Panc1 (cell line): ENCODE measurements at places on chromosomes 12 and 14.

DNA sequence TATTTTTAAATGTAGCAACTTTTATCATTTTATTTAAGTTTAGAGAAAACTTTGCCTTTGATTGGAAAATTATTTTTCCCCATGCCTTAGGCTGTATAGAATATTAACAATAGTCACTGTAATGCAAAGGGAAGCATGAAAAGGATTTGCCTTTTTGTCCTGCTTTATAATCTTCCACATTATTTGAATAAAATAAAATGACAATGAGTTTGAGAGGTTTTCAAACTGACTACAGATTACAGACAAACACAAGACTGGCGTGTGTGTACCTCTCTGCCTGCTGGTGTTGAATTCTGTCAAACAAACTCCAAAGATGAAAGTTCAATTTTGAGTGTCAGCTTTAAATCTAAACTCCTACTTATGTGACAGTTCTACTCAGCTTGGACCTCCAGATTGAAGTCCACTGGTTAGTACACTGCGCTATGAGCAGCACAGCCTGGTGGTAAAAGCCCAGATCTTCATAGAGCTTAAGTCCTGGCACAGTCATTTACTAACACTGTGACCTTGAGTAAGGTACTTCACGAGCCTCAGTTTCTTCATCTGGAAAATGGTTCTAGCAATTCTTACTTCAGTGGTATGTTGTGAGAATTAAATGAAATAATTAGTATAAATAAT lies 98.3 kb upstream of the CPNE8 start:
- no peak for DNase-seq

GRCh38 chr12:49777800-49778748 lies 36.7 kb downstream of the TMBIM6 start:
- DNase-seq: no peak

DNA sequence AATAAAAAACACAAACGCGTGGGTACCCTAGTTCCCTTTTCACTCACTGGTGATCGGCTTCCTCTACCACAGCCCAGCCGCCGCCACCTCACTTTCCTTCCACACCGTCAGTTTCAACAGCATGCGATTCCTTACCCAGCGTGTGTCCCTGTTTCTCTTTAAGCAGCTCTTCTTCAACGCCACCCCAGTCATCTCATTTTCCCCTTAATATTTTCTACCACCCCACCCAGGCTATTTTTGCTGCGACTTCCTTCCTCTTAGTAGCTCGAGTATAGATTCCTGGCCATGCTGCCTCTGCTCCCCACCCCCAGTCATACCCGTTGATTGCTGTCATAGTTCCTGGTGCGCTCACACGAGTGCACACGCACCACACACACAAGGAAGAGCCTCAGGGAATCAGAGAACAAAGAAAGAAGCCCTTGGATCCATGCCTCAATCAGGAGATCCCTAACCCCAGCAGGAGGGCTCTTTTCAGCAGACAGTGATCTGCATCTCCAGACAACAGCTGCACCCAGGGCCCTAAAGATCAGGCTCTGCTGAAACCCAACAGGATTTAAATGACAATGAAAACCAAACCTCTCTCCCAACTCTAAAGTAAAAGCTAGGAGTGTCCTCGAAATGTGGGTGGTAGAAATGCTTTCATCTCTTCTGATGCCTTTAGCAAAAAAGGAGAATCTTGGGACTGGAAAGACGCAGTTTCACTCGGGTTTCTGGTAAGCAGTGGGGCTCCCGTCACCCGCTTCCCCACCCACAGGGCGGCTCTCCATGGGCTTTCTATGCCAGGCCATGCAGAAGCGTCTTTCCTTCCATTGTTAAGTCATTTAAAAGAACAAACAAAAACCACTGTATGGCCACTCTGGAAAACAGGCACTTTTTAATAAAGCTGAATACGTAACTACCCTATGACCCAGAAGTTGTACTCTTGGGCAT lies 23.8 kb downstream of the VPS37B start:
- no peak for DNase-seq

DNA sequence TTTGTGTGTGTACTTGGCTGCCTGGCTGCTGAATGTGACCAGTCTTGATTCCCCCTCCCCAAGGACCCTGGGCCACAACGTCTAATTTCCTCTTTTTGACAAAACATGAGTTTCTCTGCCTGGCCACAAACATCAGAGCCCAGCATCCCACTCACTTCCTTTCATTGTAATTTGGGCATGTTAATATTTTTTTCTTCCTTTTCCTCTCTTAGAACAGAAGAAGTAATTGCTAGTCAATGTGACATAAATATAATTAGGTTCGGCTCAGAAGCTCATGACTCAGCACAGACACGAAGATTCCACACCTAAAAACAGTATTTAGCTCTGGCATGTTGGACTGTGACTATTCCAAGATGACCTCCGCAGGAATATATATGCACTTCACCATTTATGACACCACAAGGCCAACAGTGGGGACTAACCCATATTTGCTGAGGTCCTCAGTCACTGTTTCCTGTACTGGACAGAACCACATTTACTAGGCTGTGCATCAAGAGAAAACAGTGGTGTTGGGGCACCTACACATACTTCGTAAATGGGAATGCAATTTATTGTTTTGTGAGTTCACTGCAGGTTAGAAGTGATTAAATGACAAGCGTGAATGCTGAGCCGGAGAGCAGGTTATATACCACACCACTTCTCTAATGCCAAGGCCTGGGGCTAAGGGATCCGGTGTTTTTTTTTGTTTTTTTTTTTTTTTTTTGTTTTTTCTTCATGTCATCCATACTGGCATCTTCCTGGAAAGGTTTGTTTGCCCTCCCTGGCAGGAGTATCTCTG lies 4.2 kb downstream of the GSG1 start:
- no peak for DNase-seq

DNA sequence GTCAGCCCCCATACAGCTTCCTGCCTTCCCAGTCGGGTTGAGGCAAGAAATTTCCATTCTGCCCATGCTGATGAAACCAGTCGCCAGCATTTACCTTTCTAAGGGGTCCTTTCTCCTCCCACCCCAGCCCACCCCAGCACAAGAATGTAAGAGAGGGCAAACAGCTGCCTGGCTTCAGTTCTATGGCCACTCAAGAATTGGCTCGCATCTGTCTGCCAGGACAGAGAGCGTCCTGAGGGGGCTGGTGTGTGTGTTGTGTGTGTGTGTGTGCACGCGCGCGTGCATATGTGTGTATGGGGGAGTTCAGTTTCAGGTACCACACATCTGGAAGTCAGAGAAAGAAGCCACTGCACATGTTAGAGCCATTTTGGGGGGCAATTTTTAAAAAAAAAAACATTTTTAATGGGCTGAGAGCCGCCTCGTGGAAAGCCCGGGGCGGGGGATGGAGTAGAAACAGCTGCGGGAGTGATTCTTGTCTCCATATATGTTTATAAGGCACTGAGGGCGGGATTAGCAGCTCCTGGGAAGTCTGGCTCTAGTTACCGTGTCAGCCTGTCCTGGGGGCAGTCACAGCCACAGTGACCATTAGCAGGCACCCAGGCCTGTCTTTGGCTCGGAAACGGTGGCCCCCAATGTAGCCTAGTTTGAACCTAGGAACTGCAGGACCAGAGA lies at the start of gene WNT5B:
TSS of gene WNT5B (plus strand) at position 566 of the 672 bp plus-strand sequence. CDS start 2,124 bp downstream, outside the sequence.
- no peak for DNase-seq

DNA sequence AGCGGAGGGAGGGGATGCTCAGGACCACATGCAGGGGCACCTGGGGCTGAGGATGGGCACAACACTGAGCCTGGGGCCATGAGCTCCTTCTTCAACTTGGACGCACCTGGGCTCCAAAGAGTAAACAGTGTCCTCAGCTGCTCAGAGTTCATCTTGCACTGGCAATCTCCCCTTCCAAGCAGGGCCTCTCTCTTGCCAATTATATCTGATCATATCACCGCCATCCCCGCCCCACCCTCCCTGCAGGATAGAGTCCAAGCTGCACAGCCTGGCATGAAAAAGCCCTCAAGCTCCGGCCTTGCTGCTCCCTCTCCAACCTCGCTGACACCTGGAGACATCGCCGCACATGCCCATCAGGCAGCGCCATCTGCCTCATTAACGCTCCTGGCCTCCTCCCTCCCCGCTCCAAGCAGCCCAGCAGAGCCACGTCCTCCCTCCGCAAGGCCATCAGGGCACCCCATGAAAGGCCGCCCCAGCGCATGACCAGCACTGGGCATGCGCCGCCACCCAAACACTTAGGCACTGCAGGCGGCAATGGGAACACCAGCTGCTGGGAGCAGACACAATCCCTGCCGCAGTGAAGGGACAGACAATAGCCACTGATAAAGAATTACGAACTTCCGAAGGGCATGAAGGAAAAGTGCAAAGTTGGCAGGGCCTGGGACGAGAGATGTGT lies 88.8 kb downstream of the CHGA start:
- DNase-seq: no peak

- no peak for DNase-seq
Measured at GRCh38 chr14:35944847-35945246, 118.7 kb downstream of the BRMS1L start.

GRCh38 chr14:52267501-52268278 lies at the start of gene PTGDR:
Gene PTGDR, plus strand, starts transcription at chr14:52267698. Its CDS starts 117 bp downstream, at chr14:52267815.
- DNase-seq: no peak

GRCh38 chr14:22737052-22737451 lies 29.4 kb upstream of the OXA1L start:
- DNase-seq: no peak

GRCh38 chr12:55724226-55724939 lies 4.2 kb downstream of the RDH5 start:
- DNase-seq: no peak

DNA sequence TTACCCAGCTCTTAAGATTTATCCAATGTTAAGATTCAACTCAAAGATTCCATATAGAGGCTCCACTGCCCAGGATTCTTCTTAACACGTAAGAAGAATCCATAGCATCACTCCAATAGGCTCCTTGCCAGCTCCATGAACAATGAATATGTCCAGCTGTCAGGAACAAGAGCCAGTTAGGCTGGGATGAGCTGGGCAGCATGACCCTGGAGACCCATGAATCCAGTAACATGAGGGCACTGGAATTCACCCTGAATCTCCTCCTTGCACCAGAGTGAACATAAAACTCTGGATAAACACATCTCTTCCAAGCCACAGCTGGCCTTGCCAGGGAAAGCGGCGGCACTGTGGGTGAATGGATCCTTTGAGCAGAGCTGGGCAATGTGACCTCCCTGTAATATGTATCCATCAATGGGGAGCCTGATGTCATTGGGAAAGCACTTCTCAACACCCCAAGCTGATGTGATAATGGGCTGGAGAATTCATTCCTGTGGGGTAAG lies 24.4 kb upstream of the TC2N start:
- DNase-seq: no peak

DNA sequence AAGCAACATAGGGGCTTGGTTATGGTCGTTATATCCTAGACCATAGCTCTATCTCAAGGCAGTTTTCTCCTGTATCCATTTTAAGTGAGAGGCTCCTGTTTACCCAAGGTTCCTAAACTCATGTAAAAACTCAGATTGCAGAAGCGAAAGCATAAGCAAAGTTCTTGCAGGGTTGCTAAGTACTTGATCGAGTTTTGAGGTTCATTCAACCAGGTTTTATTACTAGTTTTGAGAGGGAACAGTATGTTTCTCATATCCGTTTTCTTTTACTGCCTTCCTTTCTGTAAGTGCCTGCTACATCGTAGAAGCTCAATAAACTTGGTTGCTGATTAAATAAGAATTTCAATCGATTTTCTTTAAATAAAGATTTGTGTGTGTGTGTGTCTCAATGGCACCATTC lies 5.1 kb downstream of the AKAP3 start:
- no peak for DNase-seq

GRCh38 chr12:5473076-5473782 lies 41.3 kb downstream of the NTF3 start:
- no peak for DNase-seq

DNA sequence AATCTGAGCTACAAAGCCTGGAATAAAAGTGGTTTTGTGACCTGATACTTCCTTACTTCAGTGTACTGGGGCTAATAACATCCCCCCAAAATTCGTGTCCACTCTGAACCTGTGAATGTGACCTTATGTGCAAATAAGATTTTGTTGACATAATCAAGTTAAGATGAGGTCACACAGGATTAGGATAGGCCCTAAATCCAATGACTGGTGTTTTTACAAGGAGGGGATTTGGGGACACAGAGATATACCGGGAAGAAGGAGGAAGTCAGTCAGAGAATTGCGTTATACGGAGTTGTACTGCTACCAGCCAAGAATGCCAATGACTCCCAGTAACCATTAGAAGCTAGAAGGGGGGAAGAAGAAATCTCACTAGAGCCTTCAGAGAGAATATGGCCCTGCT lies 299.9 kb downstream of the ACSS3 start:
- DNase-seq: no peak

- DNase-seq: no peak
Measured at GRCh38 chr12:92047393-92047826, 98.2 kb downstream of the BTG1 start.

DNA sequence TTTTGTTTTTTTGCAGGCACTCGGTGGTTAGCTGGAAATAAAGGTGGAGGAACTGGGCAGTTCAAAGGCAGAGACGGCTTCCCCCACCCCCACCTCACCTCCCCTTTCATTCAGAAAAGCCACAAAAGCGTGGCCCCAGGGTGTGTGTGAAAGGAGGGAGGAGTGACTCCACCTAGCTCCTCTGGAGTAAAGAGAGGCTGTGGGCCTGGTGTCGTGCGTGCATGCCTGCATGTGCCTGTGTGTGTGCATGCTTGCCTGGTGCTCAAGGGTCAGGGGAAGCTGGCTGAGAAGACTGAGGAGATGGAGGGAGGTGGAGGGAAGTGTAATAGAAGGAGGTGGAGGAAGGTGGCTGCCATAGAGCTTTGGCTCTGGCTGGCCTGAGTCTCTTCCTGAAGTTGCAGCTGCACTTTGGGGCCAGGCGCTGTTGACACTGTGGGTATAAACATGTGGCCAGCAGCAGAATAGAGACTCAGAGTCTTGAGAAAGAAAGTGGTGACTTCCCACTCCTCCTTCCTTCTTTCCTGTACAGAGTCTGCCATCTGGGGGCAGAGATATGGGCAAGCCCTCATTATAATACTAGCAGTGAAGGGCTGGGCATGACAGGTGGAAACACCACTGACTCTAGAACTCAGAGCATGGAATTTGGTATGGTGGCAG lies 36.9 kb upstream of the SINHCAF start:
- DNase-seq: no peak

GRCh38 chr12:89225808-89226411 lies 126.4 kb downstream of the DUSP6 start:
- no peak for DNase-seq

DNA sequence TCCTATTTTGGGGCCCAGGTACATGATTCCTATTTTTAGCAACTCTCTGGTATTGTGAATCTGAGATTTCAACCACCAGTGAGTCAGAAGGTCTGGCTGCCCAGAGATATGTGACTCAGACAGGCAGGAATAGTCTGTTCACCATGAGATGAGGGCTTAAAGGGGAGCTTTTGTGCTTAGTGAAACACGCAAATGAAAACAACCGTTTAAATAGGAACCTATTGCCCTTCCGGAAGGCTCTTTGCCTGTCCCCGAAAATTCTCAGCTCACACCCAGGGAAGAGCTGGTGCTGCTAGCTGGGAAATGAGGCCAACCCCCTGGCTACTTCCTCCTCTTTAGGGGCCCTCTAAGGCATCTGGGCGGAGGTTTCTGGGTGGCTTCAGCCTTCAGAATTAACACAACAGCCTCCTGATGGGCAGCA lies 283.6 kb downstream of the CACNA1C start:
- DNase-seq: no peak

DNA sequence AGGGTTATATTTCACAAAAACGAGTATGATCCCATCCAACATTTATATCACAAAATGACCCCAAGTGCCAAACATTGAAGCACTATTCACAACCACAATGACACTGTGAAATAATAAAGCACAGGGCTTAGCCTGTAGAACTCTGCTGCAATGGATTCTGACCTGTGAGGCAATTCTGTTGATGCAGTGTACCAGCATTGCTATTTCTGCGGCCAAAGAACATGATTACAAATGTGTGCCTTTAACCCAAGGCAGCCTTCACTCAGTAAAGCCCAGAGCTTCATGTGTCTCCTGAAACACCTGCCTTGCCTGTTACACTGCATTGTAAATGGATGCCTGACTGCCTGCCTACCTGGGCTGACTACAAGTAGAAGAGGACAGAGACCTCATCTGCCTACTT lies 158.0 kb downstream of the PPM1H start:
- no peak for DNase-seq
